ENCODE measurements at places on chromosomes 4 and X.
A peak's percentile ranks its signal among the peaks of the same experiment; 100 is the strongest.

- DNase-seq = no peak
These were observed 14.9 kb upstream of the PDZD4 start for GRCh38 chrX:153845195-153845594.

- no peak for DNase-seq
These were observed 166.5 kb downstream of the FBXW7 start for GRCh38 chr4:152369203-152369901.

GRCh38 chr4:7487502-7487901 is 52.8 kb upstream of the PSAPL1 start:
- DNase-seq = no peak

GRCh38 chrX:13786048-13786447 is 30.8 kb downstream of the GPM6B start:
- DNase-seq = no peak

DNA sequence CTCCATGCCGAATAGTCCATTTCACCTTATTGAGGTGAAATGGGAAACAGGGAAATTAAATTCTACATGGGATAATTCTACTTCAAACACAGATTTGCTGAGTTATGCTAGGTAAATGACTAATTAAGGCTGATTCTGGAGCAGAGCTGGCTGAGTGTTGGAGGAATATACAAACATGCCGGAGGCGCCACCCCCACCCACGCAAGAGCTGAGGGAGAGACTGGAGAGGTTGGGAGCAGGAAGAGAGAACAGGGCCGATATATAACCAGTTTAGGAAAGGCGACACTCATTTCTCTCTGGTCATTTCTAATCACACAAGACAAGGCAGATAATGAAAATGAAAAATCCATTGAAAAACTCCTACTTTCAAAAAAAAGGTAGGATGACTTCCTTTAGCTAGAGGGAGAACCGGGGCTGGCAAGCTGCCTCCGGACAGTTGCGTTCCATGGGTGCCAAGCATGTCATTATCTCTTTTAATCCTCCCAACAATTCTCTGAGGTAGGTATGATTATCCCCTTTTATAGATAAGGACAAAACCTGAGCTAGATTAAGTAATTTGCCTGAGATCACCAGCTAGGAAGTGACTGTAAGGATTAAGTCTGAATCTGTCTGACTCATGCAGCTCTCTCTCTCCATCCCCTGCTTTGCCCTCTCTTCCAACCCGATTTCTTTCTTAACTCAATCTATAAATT is 27.6 kb upstream of the CFAP299 start:
- no peak for DNase-seq

- no peak for DNase-seq
These were observed 25.0 kb downstream of the EIF4E start for GRCh38 chr4:98903963-98904362.

- DNase-seq = peak; percentile 96
These were observed 541.4 kb downstream of the ADGRL3 start for GRCh38 chr4:61741327-61742096.

- DNase-seq = no peak
These were observed 57.1 kb upstream of the NPFFR2 start for GRCh38 chr4:71974681-71975080.

All from lung (tissue), 17 donors.